ENCODE measurements at places on chromosomes 7 and 10. TPM values are rescaled to one million over a fixed set of nuclear protein-coding genes. Genes with fewer than 3 reads are reported as not detected.
A peak's percentile ranks its signal among the peaks of the same experiment; 100 is the strongest.

Gene ZC3HAV1L
- 16.5 TPM for total RNA-seq

Gene ESYT2
- 116 TPM for total RNA-seq

Gene ETV1
- total RNA-seq = 0.05 TPM

Gene CALML5
- not detected for total RNA-seq

Gene CEP55
- 77.5 TPM for total RNA-seq

Gene SYT15
- total RNA-seq = 0.79 TPM

Gene POLR2J2
- total RNA-seq = 37.4 TPM

Gene EEPD1
- total RNA-seq = 13.8 TPM

Gene PLXNA4
- 21.3 TPM for total RNA-seq

DNA sequence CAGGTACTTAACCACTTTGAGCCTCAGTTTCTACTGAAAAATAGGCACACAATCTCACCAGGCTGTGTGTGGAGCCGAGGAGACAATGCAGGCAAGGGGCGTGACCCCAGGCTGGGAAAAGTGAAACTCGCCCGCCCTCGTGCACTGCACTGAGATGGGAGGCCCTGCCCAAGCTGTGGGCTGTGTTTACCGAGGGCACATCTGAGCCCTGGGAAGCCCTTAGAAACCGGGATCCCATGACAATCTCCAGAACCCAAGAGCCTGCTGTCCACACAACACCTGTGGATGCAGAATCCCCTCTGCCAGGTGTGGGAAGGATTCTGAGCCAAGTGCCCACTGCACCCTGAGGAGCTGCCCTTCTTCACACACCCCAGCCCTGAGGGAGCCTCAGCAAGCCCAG is 198.3 kb downstream of the GRID1 start:
- no peaks in the 10 kb centered on the region for H3K36me3 ChIP-seq
- no peak for DNase-seq
- no peak overlapping the region for H3K27ac ChIP-seq
- no peak overlapping the region for H3K4me3 ChIP-seq
- peaks cover 16% of the 10 kb centered on the region for H3K27me3 ChIP-seq

DNA sequence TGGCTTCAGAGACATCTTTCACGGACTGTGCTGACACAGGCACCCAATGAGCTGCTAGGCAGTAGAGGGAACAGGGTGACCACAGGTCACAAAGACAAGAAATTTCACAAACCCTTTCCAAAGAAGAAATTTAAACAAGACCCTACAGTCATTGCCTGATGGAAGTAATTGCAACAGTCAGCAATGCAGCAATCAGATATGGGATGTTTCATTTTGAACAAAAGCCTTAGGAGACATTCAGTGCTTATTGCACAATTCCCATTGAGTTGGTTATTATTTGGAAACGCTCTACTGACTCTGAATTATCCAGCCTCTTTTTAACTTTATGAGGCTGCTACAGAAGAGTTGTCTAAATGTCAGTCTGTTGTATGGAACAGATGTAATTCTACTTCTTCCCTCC is 85.5 kb downstream of the ETV1 start:
- peaks cover 11% of the 10 kb centered on the region for H3K4me1 ChIP-seq
- no peak overlapping the region for H3K4me3 ChIP-seq
- no peak overlapping the region for H3K27ac ChIP-seq
- H3K27me3 ChIP-seq = no peaks in the 10 kb centered on the region
- no peaks in the 10 kb centered on the region for H3K36me3 ChIP-seq
- no peak for DNase-seq

DNA sequence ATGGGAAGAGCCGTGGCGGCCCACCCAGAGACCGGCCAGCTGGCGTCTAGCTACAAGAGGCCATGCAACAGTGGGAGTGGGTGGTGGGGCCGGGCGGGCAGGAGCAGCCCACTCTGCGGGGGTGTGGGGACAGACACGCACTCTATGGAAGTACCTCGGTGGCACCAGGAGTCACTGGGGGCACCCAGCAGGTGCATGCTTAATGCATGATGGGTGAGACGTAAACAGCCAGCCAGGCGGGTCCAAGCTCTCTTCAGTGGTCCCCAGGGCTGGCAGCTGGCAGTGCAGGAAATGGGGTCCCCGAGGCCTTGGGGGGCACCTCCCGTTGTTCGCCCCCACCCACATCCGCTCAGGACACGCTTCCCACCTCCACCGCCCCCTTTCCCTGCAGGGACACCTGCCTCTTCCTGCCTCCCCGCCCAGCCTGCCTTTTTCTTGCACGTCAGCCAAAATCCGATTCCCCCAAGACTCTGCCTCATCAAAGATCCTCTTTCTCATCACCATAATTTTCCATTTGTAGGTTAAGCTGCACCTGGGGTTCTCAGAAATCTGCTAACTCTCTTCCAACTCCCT is 22.6 kb upstream of the PSMG3 start:
- H3K27me3 ChIP-seq = peaks cover 28% of the 10 kb centered on the region
- H3K36me3 ChIP-seq = no peaks in the 10 kb centered on the region
- DNase-seq = no peak
- no peak overlapping the region for H3K4me3 ChIP-seq

GRCh38 chr7:26369593-26369992 is 77.9 kb downstream of the SNX10 start:
- H3K4me1 ChIP-seq = peaks cover 18% of the 10 kb centered on the region
- H3K36me3 ChIP-seq = peaks cover 26% of the 10 kb centered on the region
- H3K27ac ChIP-seq = no peak overlapping the region
- H3K27me3 ChIP-seq = peaks cover 2% of the 10 kb centered on the region
- H3K4me3 ChIP-seq = no peak overlapping the region
- DNase-seq = peak; percentile 56

DNA sequence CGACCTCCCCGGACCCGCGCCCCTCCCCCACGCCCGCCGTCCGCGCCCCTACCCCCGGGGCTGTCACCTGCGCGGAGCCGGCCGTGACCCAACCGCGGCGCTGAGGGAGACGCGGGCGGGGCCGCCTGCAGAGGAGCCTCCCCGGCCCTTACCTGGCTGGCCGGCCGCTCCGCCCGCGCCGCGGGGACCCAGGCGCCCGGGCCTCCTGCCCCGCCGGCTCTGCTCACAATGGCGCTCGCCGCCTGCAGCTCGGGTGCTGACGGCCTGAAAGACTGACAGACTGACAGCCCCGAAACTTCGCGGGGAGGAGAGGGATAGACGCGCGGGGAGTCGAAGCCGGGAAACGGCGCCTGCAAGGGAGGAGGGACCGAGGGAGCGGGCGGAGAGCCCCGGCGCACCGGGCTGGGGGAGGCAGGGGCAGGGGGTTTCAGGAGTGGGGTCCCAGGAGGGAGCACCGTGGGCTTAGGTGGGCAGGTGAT is 393 bp downstream of the ZNF467 start:
- peaks cover 25% of the 10 kb centered on the region for H3K27me3 ChIP-seq
- H3K27ac ChIP-seq = no peak overlapping the region
- H3K36me3 ChIP-seq = no peaks in the 10 kb centered on the region
- H3K4me3 ChIP-seq = peak overlapping the region; percentile 50

DNA sequence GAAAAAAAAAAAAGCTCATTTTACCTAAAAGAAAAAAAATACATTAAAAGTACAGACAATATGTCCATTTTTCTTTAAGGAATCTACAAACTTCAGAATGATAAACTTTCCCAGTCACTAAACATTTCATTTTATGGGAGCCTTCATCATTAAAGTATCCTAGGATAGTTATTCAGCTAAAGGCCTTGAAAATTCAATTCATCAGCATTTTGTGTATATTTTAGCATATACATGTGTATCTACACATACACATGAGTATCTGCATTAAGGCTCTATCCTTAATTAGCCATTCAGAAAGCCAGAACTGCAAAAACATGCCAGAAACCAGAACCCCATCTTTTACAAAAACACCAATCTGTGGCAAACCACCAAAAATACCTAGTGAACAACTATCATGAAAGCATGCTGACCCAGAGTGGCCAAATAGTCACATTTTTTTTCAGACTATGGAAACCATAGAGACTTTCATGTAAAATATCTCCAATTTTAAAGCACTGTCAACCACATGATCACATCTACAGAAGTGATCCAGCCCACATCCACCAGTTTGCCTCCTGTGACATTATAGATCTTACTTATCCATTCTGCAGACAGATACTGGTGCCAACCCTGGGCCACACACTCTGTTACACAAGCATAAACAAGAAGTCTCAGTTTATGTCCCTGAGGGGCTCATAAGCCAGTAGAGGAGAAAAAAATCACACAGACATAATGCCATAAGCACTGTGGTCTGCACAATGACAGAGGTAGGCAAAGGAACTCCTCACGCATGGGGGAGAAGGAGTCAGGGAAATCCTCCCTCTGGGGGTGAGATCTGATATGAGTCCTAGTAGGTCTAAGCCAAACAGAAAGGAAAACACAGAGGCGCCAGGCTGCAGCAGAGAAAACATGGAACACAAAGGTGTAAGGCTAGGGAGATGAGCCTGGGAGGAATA is 79.2 kb downstream of the SRPK2 start:
- no peak overlapping the region for H3K27ac ChIP-seq
- H3K4me1 ChIP-seq = peaks cover 54% of the 10 kb centered on the region
- no peak overlapping the region for H3K4me3 ChIP-seq
- DNase-seq = no peak
- peaks cover 7% of the 10 kb centered on the region for H3K36me3 ChIP-seq

GRCh38 chr10:19891429-19891828 is 75.2 kb downstream of the PLXDC2 start:
- H3K4me1 ChIP-seq = no peaks in the 10 kb centered on the region
- no peaks in the 10 kb centered on the region for H3K36me3 ChIP-seq
- H3K4me3 ChIP-seq = no peak overlapping the region
- H3K27me3 ChIP-seq = no peaks in the 10 kb centered on the region

DNA sequence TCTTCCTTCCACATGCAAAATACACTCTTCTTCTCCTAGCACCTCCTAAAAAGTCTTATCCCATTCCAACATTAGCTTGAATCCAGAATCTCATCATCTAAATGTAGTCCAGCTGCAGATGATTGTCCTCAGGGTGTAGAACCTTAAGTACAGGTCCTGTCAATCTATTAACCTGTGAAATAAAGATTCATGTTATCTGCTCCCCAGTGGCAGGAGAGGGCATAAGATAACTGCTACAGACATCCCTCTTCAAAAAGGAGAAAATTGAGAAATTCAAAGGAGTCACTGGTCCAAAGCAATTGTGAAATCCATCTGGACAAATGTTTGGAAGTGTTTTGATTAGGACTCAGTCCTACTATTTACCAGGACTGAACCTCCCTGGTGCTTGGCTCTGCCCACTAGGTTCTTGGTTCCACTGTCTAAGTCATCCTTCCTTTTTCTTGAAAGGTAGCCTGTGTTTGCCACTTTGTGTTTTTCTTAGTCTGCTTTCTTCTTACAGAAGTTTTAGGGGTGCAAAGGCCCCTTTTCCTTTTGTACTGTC is 96.2 kb downstream of the ADD3 start:
- peaks cover 79% of the 10 kb centered on the region for H3K36me3 ChIP-seq
- H3K27ac ChIP-seq = no peak overlapping the region
- H3K4me3 ChIP-seq = no peak overlapping the region

- H3K27me3 ChIP-seq = no peaks in the 10 kb centered on the region
Measured at GRCh38 chr10:33955676-33956075, 621.2 kb upstream of the NRP1 start.
